Fibroblast of villous mesenchyme (primary cell): ENCODE measurements at places on chromosomes 6 and 20.
A peak's percentile ranks its signal among the peaks of the same experiment; 100 is the strongest.

DNA sequence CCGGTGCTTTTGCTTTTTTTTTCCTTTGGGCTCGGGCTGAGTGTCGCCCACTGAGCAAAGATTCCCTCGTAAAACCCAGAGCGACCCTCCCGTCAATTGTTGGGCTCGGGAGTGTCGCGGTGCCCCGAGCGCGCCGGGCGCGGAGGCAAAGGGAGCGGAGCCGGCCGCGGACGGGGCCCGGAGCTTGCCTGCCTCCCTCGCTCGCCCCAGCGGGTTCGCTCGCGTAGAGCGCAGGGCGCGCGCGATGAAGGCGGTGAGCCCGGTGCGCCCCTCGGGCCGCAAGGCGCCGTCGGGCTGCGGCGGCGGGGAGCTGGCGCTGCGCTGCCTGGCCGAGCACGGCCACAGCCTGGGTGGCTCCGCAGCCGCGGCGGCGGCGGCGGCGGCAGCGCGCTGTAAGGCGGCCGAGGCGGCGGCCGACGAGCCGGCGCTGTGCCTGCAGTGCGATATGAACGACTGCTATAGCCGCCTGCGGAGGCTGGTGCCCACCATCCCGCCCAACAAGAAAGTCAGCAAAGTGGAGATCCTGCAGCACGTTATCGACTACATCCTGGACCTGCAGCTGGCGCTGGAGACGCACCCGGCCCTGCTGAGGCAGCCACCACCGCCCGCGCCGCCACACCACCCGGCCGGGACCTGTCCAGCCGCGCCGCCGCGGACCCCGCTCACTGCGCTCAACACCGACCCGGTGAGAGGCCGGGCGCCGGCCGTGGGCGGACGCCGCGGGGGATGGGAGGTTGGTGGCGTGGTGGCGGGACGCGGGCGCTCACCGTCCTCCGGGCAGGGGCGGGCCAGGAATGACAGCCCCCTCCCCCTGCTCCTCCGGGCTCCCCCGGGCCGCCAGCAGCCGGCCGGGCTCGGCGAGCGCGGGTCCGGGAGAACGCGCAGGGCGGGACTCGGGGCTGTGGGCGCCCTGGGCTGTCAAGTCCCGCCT is 606 bp downstream of the ID4 start:
- DNase-seq, result peak; percentile 23

DNA sequence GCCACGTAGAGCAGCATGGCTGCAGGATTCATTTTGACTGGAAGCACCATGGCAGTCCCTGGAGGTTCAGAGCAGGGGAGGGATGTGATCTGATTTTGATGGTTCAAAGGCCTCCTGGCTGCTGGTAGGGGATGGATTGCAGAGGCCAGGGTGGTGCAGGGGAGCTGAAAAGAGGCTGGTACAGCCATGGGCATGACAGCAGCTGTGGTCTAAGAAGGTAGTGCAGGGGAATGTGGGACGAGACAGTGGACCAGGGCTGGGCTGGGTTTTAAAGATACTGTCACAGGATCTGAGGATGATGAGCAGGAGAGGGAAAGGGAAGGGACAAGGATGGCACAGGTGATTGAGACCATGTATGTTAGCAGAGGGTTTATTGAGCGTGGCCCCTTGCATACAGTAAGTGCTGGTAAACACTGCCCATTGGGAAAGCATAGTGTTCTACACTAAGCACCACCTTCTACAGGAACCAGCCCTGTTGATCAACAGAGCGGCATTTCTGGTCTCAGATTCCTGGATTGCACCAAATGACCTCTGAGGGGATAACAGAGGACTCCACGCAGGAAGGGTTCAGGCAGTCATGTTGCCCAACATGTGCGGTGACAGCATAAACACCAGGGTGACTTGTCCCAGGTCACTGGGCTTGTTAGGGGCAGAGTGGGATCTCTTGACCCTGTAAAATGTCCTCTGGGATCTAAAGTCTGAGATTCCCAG is 14.5 kb upstream of the SIRPA start:
- DNase-seq, result no peak

DNA sequence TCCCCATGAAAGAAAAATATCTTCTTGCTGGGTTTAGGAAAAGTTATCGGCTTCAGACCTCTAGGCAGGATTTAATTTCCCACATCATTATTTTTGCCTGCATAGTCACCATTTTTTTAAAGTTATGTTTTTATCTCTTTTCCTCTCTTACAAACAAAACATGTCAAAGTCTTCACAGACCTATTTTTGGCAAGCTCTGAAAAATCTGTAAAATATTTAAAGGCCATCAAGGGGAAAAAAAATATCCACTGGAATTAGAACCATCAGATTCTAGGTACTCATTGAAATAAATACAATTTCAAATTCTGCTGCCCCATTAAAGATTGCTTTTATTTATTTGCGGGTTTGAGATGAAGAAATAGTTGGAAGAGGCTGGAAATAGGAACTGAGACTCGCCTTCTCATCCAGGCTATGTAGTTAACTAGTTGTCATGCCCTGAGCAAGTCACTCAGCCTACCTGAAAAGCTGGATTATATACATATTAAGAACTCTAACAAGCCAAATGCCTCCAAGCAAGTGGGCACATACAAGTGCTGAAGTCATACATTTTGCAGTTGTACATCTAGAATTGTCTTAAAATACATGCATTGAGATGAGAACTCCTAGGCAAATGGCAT is 101.7 kb upstream of the SASH1 start:
- DNase-seq, result peak; percentile 38

- DNase-seq, result peak; percentile 49
Measured at GRCh38 chr20:46293084-46293483, 15.2 kb downstream of the CDH22 start.

- peak; percentile 44 for DNase-seq
Measured at GRCh38 chr6:142187209-142187608, 40.1 kb downstream of the VTA1 start.

GRCh38 chr6:33960345-33961313 is 156.8 kb upstream of the MLN start:
- DNase-seq, result no peak

DNA sequence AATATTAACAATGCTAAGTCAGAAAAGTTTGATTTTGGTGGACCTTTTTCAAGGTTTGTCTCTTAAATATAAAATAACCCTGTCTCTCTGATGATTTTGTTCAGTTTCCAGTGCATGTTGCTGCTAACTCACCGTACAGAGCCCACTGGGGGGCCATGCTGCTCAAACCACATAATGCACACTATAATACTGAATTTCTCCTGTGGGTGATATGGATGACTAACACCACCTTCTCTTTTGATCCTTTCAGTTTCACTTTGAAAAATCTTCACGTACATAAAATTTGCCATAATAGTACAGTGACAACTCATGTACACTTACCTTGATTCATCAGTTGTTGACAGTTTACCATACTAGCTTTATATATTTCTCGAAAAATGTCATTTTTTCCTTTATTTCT is 506.6 kb upstream of the MAN1A1 start:
- peak; percentile 8 for DNase-seq

DNA sequence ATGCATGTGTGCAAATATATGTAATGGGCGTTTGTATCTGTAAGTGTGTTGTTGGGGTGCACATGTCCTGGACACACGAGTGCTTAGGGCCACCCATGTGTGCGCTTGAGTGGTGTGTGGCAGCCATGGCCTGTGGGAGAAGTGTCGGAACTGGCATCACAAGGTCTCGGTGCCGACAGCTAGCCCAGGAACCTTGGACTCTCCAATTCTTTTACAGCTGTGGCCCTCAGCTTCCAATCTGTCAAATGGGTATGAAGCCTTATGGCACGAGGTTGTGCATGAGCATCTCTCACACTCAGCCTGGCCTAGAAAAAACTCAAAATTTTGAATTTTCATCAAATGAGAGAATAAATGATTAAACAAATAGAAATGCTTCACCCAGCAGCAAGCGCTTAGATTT is 42.0 kb downstream of the SPDEF start:
- DNase-seq, result no peak
